Activated CD8-positive, alpha-beta T cell treated with anti-CD3 and anti-CD28 coated beads for 36 hours (primary cell): ENCODE measurements at places on chromosomes 1 and 21. TPM values are rescaled to one million over a fixed set of nuclear protein-coding genes. Genes with fewer than 3 reads are reported as not detected.

DNA sequence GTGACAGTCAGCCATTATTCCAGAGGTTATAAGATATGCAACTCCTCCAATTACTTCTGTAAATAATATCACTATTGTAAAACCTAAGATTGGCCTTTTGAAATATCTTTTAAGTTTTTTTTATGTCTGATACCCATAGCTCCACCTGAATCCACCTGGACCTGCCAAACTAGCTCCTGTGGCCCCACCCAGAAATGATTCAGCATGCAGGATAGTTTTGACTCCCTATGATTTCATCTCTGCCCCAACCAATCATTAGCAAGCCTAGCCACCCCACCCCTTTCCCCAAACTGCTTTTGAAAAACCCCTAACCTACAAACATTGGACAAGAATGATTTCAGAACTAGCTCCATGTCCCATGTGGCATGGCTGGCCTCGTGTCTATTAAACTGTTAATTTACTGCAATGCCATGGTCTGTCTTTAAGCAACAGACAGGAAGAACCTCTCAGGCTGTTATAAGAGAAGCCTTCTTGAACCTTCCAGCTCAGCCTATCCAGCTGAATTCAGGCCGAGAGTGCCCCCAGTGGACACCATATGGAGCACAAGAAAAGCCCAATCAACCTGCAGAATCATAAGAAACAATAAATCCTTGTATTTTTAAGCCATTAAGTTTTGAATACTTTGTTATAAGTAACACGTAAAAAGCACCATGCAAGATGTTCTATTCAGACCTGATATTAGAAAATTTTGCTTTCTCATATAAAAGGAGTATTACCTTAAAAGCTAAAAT, 263.0 kb upstream of the ZRANB2 start:
- H3K4me3 ChIP-seq, result no peak overlapping the region
- no peak for DNase-seq
- H3K27me3 ChIP-seq, result no peaks in the 10 kb centered on the region
- H3K4me1 ChIP-seq, result no peaks in the 10 kb centered on the region
- no peak overlapping the region for H3K27ac ChIP-seq

Gene LCE5A
- not detected for total RNA-seq

- H3K36me3 ChIP-seq, result peaks cover 1% of the 10 kb centered on the region
- H3K27ac ChIP-seq, result no peak overlapping the region
- no peaks in the 10 kb centered on the region for H3K4me1 ChIP-seq
- no peak overlapping the region for H3K4me3 ChIP-seq
- no peaks in the 10 kb centered on the region for H3K27me3 ChIP-seq
- no peak for DNase-seq
These were observed 50.2 kb downstream of the PRDM15 start for GRCh38 chr21:41828884-41829360.

DNA sequence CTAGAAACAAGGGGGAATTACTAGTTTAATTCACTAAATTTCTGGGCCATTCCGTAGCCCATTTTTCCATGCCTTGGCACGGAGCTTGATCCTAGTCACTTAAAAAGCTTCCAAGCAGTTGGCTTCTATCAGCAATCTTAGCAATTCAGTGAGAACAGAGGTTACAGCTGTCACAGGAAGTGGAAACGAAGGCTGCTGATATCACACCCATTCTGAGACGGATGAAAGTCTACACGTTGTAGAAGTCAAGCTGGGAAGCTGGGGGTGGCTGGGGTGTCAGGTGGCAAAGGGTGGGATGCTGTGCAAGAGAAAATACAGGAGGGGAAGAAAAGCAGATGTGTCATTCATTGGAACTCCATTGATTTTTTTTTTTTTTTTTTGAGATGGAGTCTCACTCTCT, 11.8 kb upstream of the STMN1 start:
- H3K27me3 ChIP-seq, result no peaks in the 10 kb centered on the region

- H3K4me3 ChIP-seq, result no peak overlapping the region
- DNase-seq, result no peak
- H3K36me3 ChIP-seq, result no peaks in the 10 kb centered on the region
- no peaks in the 10 kb centered on the region for H3K4me1 ChIP-seq
- no peaks in the 10 kb centered on the region for H3K27me3 ChIP-seq
- no peak overlapping the region for H3K27ac ChIP-seq
These were observed 30.3 kb upstream of the TMEM125 start for GRCh38 chr1:43239484-43239883.

DNA sequence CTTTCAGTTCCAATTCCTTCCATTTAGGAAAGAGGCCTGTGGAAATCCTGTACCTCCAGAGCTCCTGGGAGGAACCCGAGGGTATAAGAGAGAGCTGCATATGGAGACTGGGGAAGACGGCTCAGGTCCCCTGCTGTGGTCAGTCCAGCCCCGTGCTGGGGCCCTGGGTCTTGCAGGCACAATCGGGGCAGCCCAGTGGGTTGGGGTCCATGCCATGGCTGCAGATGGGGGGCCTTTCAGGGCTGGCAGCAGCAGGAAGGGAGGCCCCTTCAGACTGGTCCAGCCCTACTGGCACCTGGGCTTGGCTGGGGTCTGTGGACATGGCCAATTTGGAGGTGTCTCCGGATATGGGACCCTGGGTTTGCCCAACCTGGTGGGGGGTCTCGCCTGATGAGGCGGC, 18.2 kb downstream of the HTR6 start:
- peaks cover 6% of the 10 kb centered on the region for H3K4me1 ChIP-seq
- no peak overlapping the region for H3K27ac ChIP-seq
- H3K27me3 ChIP-seq, result no peaks in the 10 kb centered on the region
- peaks cover 5% of the 10 kb centered on the region for H3K36me3 ChIP-seq
- DNase-seq, result no peak

DNA sequence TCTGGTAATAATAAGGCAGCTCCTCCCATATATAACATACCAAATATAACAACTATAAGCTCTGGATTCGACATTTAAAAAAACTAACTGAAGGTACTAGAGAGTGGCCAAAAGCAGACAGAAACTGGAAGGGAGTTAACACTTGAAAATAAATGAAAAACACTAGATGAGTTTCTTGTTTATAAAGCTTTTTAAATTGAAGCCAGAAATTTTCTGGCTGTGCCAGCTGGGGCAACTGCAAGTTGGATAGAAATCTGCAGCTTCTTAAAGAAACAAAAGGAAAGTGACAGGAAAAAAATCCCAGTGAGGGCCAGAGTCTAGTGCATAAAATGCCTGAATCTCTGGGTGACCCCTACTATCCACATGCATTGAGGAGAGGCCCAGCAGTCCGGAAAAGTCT, 432.7 kb downstream of the SMYD3 start:
- H3K27ac ChIP-seq, result no peak overlapping the region
- DNase-seq, result no peak
- no peaks in the 10 kb centered on the region for H3K36me3 ChIP-seq
- no peaks in the 10 kb centered on the region for H3K27me3 ChIP-seq
- no peaks in the 10 kb centered on the region for H3K4me1 ChIP-seq

Gene EVA1C
- total RNA-seq, result 13.7 TPM

GRCh38 chr1:119275145-119276134, 93.1 kb upstream of the HAO2 start:
- H3K27me3 ChIP-seq, result peaks cover 9% of the 10 kb centered on the region
- H3K4me1 ChIP-seq, result no peaks in the 10 kb centered on the region
- H3K27ac ChIP-seq, result no peak overlapping the region
- H3K4me3 ChIP-seq, result no peak overlapping the region

DNA sequence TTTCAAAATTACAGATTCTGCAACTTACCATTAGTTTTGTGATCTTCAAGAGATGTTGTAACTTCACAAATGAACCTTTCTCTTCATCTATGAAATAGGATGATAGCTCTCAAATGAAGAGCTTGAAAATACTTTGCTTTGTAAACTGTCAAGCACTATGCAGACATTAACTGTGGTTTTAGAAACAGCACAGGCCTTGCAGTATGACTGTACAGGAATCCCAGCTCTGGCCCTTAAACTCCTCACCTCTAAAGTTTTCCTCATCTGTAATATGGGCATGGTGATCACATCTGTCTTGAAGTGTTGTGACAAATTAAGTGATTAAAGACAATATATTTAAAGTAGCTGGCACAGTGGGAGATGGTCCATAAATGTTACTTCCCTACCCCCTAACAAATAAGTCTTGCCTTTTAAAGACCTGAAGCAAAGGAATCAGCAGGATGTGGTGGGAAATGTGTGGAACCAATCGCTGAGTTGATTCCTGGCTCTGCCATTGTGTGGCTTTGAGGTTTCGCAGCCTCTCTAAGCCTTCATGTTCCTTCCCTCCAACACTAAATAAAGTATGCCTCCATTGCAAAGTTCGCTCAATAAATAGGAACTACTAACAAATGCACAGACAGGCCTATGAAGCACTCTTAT, 5.5 kb upstream of the PTP4A2 start:
- H3K4me1 ChIP-seq, result peaks cover 61% of the 10 kb centered on the region
- no peaks in the 10 kb centered on the region for H3K36me3 ChIP-seq
- peak; percentile 68 for DNase-seq

DNA sequence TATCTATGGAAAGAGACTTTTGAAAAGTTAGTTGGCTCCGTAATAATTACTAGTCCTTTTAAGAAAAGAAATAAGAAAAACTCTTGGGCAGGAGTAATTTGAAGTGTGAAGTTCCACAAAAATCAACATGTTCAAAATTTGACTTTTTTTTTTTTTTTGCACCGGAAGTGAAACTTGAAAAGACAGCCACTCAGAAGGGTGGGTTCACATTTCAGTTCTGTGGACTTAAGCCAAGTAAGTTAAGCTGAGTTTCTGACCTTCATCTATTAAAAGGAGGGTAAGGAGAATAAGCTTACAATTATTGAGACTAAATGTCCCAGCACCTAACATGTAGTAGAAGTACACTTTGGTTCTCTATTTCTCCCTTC, 11.0 kb downstream of the RO60 start:
- peaks cover 22% of the 10 kb centered on the region for H3K36me3 ChIP-seq
- H3K4me1 ChIP-seq, result peaks cover 40% of the 10 kb centered on the region
- peak overlapping the region; percentile 84 for H3K27ac ChIP-seq
- no peaks in the 10 kb centered on the region for H3K27me3 ChIP-seq

Gene RNF186
- not detected for total RNA-seq

DNA sequence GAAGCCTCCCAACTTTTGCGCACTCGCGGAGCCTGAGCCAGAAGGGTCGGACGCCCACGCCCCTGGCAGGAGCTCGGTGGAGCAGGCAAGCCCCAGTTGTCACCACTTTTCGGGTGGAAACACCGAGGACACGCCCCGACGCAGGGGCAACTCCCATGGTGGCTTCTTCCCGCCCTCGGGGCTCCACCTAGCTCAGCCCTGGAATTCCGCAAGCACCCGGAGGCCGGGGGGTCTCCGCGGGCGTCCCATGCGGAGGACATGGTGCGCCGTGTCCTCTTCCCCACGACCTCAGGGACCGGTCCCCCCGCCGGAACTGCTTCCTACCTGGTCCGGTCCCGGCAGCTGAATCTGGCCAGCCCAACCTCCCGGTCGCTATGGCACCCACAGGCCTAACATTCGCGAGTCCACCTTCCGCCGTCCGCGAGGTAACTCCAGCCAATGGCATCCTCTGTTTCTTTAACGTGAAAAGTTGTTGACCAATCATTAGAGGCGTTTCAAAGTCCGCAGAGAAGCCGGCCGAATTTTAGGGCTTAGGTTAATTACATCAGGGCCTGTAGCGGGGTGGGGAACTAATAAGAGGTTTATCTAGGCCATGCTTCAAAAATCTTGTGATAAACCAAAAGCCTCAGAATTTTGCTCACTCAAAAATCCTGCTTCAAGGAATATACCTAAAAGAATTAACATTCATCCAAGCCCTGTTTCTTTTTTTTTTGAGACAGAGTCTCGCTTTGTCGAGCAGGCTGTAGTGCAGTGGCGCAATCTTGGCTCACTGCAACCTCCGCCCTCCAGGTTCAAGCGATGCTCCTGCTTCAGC, at the start of gene STPG1:
Gene STPG1, minus strand, starts transcription at position 433 of the 814 bp plus-strand sequence. CDS start 12,394 bp downstream, outside the sequence.
- peak; percentile 89 for DNase-seq
- no peaks in the 10 kb centered on the region for H3K36me3 ChIP-seq
- H3K4me1 ChIP-seq, result peaks cover 36% of the 10 kb centered on the region
- no peaks in the 10 kb centered on the region for H3K27me3 ChIP-seq

GRCh38 chr1:21924503-21925005, 12.6 kb downstream of the HSPG2 start:
- no peak overlapping the region for H3K27ac ChIP-seq
- DNase-seq, result no peak
- no peaks in the 10 kb centered on the region for H3K4me1 ChIP-seq
- no peaks in the 10 kb centered on the region for H3K27me3 ChIP-seq
- no peaks in the 10 kb centered on the region for H3K36me3 ChIP-seq

GRCh38 chr1:1540090-1540817, at the start of gene TMEM240:
TSS of gene TMEM240 (minus strand) at chr1:1540624. CDS start at chr1:1540346, 278 bp downstream.
- peaks cover 9% of the 10 kb centered on the region for H3K36me3 ChIP-seq
- no peaks in the 10 kb centered on the region for H3K27me3 ChIP-seq
- H3K27ac ChIP-seq, result no peak within 1 kb of the TSS

GRCh38 chr1:26861286-26861701, 1.7 kb upstream of the SFN start:
- no peak overlapping the region for H3K27ac ChIP-seq
- no peak overlapping the region for H3K4me3 ChIP-seq
- H3K36me3 ChIP-seq, result no peaks in the 10 kb centered on the region
- DNase-seq, result no peak

GRCh38 chr1:44016041-44016889, 15.0 kb downstream of the SLC6A9 start:
- no peak overlapping the region for H3K27ac ChIP-seq
- peaks cover 12% of the 10 kb centered on the region for H3K4me1 ChIP-seq
- H3K4me3 ChIP-seq, result no peak overlapping the region
- DNase-seq, result no peak

Gene KRTAP21-1
- not detected for total RNA-seq

DNA sequence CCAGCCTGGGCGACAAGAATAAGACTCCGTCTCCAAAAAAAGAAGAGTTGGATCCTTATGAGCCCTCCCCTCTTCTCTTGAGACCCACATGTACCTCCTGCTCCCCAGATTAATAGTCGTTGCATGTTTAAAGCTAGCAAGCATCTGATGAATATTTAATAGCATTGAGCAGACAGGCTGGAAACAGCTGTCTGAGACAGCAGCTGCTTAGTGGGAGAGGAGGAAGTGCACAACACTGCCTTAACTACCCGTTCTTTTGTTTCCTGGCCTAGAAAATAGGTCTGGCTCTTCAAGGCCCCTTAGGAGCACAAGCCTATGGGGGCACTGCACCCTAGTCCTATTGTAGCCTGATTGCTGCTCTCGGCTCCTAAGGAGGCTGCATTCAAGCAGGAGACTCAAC, 17.3 kb upstream of the TMEM39B start:
- no peak overlapping the region for H3K4me3 ChIP-seq
- peaks cover 48% of the 10 kb centered on the region for H3K36me3 ChIP-seq
- H3K27me3 ChIP-seq, result no peaks in the 10 kb centered on the region
- H3K27ac ChIP-seq, result peak overlapping the region; percentile 46
- H3K4me1 ChIP-seq, result no peaks in the 10 kb centered on the region

Gene MYOC
- not detected for total RNA-seq

DNA sequence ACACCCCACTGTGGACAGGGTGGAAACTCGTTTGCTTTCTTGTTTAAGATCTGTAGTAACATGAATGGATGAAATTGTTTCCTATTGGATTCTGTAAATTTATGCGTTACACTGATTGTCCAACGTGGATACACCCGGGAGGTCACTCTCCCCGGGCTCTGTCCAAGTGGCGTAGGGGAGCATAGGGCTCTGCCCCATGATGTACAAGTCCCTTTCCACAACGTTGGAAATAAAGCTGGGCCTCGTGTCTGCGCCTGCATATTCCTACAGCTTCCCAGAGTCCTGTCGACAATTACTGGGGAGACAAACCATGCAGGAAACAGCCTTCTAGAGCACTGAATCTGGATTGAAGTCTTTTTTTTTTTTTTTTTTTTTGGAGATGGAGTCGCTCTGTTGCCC, 1.4 kb downstream of the RCC1 start:
- peaks cover 28% of the 10 kb centered on the region for H3K4me1 ChIP-seq
- peak overlapping the region; percentile 94 for H3K4me3 ChIP-seq
- H3K36me3 ChIP-seq, result peaks cover 67% of the 10 kb centered on the region

GRCh38 chr1:93178418-93178817, 1.8 kb downstream of the TMED5 start:
- peak overlapping the region; percentile 89 for H3K4me3 ChIP-seq
- no peaks in the 10 kb centered on the region for H3K27me3 ChIP-seq
- H3K27ac ChIP-seq, result peak overlapping the region; percentile 100
- peaks cover 30% of the 10 kb centered on the region for H3K36me3 ChIP-seq
- DNase-seq, result no peak
- peaks cover 45% of the 10 kb centered on the region for H3K4me1 ChIP-seq

Gene NLRP3
- total RNA-seq, result 3.6 TPM
